CD4-positive, alpha-beta T cell treated with Interleukin-4 for 4 hours (primary cell): ENCODE measurements at places on chromosomes 12 and 14.

DNA sequence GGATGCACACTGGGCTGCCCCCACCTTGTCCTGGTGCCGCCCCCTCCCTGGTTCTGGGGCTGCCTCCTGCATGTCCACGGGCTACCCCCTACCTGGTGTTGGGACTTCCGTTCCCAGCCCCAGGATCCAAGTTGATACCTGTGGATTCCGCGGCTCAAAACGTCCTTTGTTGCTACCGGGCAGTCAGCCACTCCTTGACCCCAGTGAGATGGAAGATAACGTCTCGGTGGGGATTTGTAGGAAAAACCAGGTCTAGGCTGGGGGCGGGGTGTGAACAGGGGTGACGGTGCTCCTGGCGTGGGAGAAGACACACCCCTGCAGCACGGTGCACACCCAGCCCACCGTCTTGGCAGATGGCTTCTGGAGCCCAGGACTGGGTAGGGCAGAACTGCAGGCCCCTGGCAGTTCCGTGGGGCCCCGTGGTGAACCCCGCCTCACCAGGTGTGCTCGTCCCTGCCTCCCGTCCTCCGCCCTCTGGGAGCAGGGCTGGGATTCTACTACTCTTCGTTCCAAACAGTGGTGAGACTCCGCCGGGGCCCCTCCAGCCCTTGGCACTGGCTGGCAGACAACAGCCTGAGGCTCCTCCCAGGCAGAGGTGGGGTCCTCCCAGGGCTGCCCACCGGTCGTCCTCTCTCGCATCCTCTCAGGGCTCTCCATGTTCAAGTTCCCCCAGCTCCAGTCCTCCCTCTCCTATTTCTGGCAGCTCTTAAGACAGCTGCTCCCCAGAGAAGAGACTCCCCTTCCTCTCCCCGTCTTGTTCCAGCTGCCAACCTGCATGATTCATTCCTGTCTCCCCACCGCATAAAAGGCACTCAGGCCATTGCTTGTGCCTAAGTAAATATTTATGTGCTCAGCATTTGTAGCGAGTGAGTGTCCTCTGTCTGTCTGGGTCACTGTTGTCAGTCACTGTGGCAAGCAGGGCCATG, 75.5 kb downstream of the FBXL14 start:
- no peak for DNase-seq

- no peak for DNase-seq
Measured at GRCh38 chr14:81767266-81767995, 233.8 kb upstream of the SEL1L start.

DNA sequence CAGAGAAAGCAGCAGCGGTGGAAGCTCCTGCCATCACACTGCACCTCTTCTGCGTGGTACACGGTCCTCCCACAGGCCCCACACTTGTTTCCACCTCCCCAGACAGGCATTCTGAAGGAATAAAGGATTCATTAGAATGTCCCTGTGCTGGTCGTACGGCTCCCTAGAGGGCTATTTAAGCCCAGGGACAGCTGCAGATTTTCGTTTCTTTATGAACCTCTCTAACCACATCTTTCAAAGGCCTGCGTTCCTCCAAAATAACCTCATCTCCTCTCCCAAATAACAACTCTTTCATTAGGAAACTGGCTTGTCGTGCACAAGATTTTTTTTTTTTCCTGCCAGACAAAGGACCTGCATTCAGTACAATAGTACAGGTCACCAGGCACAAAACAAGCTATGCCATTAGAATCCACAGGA, 12.7 kb downstream of the CSRP2 start:
- DNase-seq: no peak

- no peak for DNase-seq
Measured at GRCh38 chr14:102275866-102276265, 29.1 kb downstream of the MOK start.

- DNase-seq: no peak
Measured at GRCh38 chr12:117377758-117378157, 16.3 kb upstream of the NOS1 start.

DNA sequence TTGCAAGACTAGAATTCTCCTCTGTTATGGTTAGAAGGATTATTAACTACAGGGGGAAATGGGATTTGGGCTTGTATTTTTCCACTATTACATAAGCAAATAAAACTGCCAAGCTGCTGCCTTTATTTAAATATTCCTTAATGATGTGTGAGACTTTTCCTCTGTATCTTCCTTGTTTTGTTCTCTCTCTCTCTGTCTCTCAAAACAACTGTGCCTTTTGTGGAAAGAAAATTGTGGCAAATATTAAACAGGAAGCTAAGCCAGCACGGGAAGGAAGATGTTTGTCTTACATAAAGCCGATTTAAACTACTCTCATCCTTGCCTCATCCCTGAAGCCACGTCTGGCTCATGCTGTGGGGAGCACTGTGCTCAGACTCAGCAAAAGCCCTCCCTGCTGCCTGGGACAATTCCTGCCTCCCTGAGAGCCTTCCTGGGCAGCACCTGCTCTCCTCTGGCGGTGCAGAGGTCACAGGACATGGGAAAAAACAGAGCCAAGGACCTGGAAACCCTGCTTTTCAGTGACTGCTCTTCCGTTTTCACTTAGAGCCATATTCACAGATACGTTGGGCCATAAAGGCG, 237.2 kb downstream of the SLC15A4 start:
- DNase-seq: no peak

GRCh38 chr12:74490390-74491064, 47.1 kb upstream of the ATXN7L3B start:
- DNase-seq: peak; percentile 9

DNA sequence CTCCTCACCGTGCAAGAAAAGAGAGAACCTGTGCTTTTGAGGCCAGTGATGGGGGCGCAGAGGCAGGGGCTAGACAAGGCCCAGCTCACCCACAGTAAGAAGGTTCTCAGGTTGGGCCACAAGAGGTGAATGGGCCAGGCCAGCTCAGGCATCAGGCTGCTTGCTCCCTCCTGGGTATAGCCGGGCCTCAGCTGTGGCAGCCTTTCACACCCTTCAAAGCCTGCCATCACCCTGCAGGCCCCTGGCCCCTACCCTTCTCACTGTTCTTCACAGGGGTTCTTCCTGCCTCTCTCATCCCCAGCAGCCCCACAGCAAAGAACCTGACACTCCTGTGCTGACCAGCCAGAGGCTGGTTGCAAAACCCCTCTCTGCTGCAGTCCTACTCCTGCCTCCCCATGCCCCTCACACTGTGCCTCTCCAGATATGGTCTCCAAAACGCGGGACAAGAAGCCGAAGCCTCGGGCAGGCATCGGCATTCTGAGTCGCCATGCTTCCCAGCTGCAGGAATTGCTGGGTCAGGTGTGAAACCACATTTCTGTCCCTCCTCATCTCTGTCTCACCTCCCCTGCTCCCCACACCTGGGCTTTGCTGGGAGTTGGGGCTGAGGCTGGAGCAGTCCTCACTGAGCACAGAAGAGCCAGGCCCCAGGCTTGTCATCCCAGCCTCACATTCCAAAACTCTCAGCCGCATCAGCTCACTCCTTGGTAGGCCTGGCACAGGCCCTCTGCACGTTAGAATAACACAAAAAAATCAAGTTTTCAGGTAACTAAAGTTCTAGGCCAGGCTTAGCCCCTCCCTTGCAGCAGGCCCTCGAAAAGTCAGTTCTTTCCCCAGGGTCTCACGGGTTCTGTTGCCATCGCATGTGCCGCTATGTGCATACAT, 6.9 kb upstream of the FAIM2 start:
- DNase-seq: no peak

- no peak for DNase-seq
Measured at GRCh38 chr12:69556383-69556782, 28.9 kb upstream of the CCT2 start.

- DNase-seq: no peak
Measured at GRCh38 chr14:96086032-96086431, 46.9 kb downstream of the C14orf132 start.

DNA sequence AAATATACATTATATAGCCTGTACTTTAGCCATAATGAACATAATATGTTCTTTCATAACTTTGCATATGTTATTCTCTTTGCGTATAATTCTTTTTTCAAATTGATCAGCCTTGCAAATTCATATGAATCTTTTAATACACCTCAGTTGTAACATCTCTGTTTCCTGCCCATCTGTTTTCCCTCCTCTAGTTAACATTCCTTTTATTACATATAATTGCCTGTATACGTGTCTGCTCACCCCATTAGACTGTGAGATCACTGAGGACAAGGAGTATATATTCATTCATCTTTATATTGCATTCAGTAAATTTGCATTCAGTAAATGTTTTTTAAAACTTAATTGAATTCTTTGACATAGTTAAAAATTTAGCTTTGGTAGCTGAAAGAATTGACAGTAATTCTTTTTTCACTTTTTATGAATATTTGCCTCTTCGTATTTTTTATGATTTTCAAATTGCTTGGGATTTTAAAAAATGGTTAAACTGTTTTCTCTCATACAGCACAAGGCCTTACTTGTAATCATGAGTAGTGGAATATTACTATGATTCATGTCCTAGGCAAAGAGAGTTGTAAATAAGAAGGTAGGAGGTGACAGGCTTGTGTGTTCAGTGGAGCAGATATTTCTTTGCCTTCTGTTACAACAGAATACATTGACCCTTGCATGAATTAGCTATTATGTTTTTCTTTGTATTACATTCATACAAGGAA, 32.8 kb upstream of the KLHL42 start:
- no peak for DNase-seq

GRCh38 chr14:95395098-95395737, 75.5 kb upstream of the CLMN start:
- no peak for DNase-seq

DNA sequence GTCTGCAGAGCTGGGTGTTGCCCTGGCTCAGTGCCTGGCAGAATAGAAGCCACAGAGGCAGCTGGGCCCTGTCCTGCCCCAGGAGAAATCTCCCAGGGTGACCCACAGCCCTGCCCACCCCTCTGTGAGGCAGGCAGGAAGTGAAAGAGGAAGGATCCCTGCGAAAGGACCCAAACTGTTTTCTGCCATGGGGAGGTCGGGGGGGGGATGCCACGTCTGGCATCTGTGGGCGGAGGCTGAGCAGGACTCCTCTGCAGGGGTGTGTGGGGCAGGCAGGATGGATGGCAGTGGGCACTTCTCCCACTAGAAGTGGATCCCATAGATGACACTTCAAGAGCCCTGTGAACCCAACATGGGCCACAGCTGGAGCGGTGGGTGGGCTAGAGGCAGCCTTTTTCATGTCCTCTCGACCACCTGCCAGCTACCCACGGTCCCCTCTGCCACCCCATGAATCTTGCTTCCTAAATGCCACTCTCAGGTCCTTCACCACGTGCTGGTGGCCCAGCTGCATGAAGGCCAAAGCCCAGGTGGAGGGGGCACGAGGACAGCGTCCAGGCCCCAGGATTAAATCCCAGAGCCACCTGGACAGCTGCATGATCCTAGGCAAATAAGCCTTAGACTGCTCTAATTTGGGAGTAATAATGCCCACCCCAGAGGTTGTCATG, 3.6 kb downstream of the PAPLN start:
- DNase-seq: no peak

GRCh38 chr14:94161981-94162380, 12.1 kb upstream of the PPP4R4 start:
- no peak for DNase-seq

GRCh38 chr12:32365473-32366064, 33.8 kb upstream of the FGD4 start:
- peak; percentile 58 for DNase-seq

DNA sequence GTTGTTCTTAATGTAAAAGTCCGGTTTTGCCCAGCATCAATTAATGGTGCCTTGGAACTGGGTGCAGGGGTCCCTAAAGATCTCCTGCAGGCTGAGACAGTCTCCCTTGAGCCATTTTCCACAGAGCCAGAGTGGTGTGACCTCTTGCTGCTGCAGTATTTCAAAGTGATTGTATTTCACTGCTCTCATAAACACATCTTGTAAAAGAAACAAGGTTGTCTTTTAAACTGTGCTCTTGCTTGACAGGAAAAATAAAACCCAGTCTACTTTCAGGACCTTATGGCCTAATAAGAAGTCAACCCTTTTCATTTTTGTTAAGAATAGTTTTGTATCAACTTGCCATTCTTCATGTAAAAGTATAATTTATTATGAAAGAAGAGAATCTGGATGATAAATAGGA, 44.7 kb downstream of the TMEM117 start:
- DNase-seq: no peak

GRCh38 chr12:110338754-110339153, 57.7 kb downstream of the ATP2A2 start:
- DNase-seq: no peak

- DNase-seq: no peak
Measured at GRCh38 chr12:92726850-92727249, 24.1 kb downstream of the PLEKHG7 start.

DNA sequence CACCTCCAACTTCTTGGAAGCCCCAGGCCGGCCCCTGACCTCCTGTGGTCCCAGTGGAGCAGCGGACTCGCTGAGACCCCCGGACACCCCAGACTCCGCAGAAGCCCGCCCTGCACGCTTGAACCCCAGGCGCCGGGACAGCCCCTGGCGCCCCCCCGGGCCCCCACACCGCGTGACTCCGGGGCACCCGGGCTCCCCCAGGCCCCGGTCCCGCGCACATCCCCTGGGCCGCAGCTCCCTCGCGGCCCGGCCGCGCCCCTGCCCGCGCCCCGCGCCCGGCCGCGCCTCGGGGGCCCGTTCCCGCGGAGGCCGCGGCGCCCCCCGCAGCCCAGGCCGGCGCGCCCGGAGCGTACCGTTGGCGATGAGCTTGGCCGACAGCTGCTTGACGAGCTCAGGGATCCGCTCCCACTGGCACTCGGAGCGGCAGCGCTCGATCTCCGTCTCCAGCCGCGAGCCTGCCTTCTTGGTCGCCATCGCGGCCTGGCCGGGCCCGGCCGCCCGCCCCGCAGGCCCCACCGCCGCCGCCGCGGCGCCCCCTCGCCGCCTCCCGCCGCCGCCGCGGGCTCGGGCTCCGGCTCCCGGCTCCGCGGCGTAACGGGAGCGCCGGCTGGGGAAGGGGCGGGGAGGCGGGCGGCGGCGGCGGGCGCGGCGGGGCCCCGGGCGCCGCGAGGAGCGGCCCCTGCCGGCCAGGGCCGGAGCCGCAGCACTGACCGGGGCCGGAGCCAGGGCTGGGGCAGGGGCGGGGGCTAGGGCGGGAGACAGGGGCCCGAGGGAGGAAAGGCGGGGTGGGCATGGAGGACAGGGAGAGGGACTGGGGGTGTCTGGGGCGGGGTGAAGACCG, at the start of gene TTC7B:
Gene TTC7B, minus strand, starts transcription at position 609 of the 841 bp plus-strand sequence. Its CDS starts 135 bp downstream, at position 474.
- DNase-seq: no peak

DNA sequence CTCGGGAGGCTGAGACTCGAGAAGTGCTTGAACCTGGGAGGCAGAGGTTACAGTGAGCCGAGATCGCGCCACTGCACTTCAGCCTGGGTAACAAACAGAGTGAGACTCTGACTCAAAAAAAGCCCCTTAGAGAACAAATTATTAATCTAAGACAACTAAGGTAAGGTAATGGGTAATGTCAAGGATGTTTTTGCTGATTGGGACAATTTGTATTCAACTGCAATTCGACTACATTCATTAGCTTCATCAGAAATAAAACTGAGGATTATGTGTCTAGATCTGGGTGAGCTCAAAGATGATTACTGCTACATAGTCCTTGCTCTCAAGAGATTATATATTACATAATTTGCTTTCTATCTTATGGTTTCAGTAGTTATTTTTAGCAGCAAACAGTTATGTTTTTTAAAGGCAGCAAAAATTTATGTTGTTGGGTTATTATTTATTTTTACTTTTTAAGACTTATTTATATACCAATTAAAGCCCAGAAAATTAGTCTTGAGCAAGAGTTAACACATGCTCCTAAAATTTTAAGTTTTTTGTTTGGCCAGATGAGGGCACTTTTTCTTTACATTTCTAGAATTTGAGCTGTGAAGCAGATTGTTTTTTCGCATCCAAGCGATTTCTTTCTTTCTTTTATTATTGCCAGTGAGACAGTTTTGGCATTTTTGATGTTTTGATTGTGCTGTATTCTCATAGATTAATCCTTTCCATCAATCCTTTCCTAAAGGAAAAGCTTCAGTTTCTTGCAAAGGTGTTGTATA, 52.3 kb downstream of the PLEKHA5 start:
- no peak for DNase-seq
